ENCODE measurements at places on chromosomes 6 and 20.
A peak's percentile ranks its signal among the peaks of the same experiment; 100 is the strongest.

GRCh38 chr6:125356884-125357283 lies 55.1 kb upstream of the HDDC2 start:
- no peak for DNase-seq

- no peak for DNase-seq
Measured at GRCh38 chr6:161922631-161923119, 648.8 kb upstream of the AGPAT4 start.

- DNase-seq: peak; percentile 87
Measured at GRCh38 chr6:37483917-37484785, 15.5 kb downstream of the CCDC167 start.

GRCh38 chr6:76615395-76615794 lies 542.9 kb upstream of the IMPG1 start:
- DNase-seq: no peak

- DNase-seq: no peak
Measured at GRCh38 chr6:157182503-157183264, 140.6 kb downstream of the TMEM242 start.

DNA sequence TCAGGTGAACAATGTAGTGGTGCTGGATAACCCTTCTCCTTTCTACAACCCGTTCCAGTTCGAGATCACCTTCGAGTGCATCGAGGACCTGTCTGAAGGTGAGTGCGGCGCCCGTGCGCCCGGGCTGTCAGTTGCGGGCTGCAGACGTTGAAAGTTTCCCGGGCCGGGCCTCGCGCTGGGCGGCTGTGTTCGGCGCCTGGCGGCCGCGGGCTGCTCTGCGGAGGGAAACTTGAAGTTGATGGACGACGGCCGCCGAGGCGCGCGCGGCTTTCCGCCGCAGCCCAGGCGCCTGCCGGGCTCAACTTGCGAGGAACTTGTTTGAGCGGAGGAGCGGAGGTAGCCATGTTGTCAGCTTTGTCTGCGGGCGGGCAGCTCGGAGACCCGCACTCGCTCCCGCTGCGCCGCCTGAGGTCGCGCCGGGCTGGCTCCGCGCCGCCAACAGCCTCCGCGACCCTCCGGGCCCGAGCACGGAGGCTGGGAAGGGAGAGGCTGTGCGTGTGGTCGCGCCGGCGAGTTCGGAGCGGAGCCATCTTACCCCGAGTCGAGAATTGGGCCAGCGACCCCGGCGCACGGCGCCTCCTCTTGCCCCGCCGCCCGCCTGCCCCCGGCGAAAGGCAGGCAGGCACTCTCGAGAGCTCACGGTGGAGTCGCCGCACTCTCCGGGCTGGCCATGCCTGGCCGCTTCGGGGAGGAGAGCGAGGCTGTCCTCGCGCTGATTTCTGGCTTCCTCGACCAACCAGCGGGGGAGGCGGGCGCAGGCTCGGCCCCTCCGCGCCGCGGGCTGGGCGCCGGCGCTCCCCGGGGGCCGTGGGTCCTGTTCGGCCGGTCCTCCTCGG lies 691 bp downstream of the ASF1A start:
- peak; percentile 63 for DNase-seq

- DNase-seq: peak; percentile 78
Measured at GRCh38 chr6:34887753-34888513, at the start of gene TAF11. Gene TAF11 (minus strand): TSS chr6:34888042. CDS start chr6:34887957, 85 bp downstream.

DNA sequence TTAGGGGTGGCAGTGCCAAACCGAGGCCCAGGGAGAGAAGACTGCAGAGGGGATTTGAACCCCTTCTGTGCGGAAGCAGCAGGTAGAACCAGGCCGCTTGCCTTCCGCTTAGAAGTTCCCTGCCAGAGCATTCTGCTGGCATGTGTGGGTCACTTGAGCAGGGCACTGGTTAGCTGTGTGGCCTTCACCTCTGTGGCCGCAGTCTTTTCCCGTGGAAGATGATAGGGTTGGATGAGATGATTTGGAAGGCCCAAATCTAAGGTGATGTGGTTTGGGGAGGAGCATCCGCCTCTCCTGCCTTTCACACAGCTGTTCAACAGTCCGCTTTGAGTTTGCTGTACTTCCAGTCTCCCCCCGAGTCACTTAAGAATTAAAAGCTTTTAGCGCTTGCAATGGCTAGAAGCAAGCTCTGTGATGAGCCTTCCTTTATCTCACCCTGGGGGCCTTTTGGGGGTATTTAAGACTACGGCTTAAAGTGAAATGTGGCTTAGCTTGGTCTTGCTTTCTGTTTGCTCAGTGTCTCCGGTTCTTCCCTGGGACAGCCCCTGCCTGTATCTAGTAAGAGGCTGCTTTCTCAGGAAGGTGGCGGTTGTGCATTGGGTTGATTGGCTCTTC lies 743 bp downstream of the CMTR1 start:
- DNase-seq: peak; percentile 20

- DNase-seq: no peak
Measured at GRCh38 chr20:56368351-56369134, 9.8 kb downstream of the FAM210B start.

DNA sequence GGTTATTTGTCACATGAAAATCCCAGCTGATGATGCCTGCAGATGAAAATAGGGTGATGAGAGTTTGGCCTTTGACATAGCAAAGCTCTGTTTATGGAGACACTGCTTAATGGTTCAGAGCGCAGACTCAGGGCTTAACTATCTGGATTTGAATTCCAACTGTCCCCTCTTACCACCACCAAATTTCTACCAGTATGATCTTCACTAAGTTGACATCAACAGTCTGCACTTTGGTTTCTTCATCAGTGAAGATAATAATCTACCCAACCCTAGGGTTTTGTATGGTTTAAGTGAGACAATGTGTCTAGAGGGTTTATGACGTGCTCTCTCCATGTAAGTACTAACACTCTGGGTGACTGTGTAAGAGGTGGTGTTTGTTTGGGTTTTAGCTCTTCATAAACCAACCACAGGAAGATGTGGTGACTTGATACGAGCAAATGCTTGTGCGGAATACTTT lies 151.4 kb upstream of the TNFAIP3 start:
- DNase-seq: peak; percentile 17

DNA sequence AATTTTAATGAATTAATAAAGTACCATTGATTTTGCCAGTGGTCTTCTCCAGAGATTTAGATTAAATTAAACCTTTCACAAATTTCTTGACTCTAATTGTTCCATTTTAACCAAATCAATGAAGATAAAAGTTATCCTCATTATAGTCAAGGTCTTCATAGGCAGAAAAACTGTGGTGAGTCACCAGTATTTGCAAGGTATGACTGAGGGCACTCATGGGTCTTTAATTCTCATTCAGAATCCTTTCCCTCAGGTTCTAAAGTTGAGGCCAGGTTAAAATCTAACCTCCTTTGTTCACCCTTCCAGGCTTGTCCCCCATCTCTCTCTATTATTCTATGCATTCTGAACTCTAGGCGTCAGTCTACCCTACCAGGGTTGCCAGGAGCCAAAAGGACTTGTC lies 93.9 kb downstream of the JAG1 start:
- no peak for DNase-seq

DNA sequence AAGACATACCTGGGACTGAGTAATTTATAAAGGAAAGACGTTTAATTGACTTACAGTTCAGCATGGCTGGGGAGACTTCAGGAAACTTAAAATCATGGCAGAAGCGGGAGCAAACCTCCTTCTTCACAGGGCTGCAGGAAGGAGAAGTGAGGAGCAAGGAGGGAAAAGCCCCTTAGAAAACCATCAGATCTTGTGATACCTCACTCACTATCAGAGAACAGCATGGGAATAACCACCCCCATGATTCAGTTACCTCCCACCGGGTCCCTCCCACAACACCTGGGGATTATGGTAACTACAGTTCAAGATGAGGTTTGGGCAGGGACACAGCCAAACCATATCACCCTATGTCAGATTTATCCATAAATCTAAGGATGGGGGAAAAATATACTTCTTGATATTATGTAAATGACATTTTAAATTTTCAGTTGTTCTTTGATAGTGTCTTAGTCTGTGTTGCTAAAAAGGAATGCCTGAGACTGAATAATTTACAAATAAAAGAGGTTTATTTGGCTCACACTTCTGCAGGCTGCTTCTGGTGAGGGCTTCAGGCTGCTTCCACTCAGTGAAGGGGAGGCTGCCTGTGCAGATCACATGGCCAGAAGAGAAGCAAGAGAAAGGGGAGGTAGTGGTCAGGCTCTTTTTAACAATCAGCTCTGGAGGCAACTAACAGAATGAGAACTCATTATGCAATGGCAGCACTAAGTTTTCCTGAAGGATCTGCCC lies 1.2 kb upstream of the MCM9 start:
- DNase-seq: no peak

- no peak for DNase-seq
Measured at GRCh38 chr6:144731229-144731628, 446.1 kb downstream of the UTRN start.

GRCh38 chr6:4543596-4543995 lies 232.6 kb upstream of the CDYL start:
- no peak for DNase-seq

DNA sequence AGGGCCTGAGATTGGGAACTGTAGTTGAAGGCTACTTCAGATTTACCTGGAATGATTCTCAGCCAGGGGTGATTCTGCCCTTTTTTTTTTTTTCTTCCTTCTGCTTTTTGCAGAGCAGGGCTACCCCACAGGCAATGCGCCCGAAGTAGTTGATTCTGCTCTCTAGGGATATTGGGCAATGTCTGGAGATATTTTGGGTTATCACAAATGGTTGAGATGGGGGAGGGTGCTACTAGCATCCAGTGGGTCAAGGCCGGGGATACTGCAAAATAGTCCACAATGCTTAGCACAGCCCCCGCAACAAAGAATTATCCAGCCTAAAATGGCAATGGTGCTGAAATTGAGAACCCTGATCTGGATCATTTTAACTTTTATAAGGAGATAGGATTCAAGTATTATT lies 71.2 kb upstream of the ZMYND8 start:
- no peak for DNase-seq

DNA sequence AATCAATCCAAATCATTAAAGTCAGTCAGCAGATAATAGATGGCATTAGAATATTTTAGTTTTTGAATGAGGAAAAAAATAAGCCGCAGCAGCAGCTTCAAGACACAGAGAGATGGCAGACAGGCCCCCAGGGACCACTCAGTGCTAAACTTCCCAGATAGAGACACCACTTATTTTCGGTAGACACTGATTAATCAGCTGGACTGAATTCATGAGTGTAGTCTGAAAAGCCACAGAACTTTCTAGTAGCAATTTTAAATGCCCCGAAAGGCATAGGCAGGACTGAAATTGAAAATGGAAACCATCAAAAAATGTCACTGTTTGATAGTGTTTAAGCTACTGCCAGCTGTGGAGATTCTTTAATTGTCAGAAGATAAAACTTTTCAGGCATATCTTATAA lies 3.1 kb upstream of the CLDN20 start:
- DNase-seq: no peak

DNA sequence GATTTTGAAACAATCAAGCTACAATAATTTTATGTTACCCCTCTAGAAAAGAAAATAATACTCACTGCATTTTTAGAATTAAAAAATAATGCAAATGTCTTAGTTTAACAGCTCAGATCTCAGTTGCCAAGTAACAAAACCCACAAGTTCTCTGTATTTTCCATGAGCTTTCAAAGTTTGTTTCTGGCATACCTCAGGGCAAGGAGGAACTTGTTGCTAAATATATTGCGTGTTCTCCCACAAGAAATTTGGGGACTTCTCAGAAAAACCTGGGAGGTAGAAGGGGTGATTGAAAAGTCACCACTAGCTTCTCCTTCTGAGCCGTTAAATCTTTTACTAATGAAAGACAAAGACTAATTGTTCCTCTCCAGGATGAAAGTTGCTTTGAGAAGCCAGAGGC lies 236.8 kb upstream of the MARCKS start:
- DNase-seq: no peak
